ENCODE measurements at places on chromosomes 16 and 17. TPM values are rescaled to one million over a fixed set of nuclear protein-coding genes. Genes with fewer than 3 reads are reported as not detected.

The PRSS33 gene
- total RNA-seq, result not detected

- H3K27me3 ChIP-seq, result no peaks in the 10 kb centered on the region
- no peak for DNase-seq
- no peaks in the 10 kb centered on the region for H3K4me1 ChIP-seq
- no peak overlapping the region for H3K27ac ChIP-seq
- no peak overlapping the region for H3K4me3 ChIP-seq
Observed at GRCh38 chr16:68356249-68356918, 45.6 kb downstream of the PRMT7 start.

DNA sequence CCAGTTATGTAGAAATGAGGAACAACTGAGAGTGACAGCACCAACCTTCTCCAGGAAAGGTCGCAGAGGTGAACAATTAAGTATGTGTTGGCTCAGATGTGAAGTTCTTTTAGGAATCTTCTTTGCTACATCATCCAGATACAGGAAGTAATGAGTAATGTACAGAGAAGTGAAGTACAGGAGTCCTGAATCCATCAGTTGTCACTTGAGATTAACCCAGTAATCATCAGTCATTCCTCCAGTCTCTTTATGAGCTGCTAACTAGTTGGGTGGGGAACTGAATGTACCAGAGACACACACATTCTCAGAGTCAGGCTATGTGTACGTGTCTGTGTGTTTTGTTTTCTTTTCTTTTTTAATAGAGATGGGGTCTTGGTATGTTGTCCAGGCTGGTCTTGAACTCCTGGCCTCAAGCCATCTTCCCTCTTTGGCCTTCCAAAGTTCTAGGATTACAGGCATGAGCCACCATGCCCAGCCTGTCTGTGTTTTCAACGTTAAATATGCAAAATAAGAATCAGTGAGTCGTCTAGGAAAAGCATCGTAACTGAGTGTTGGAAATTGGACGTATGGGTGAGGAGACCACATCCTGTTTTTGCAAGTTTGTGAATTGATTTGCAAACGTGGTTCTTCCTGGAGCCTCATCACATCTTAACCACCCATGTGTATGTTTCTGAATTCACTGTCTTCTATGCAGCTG lies 19.9 kb downstream of the ZNF200 start:
- H3K27me3 ChIP-seq, result peaks cover 32% of the 10 kb centered on the region
- no peak overlapping the region for H3K4me3 ChIP-seq
- no peak overlapping the region for H3K27ac ChIP-seq
- no peak for DNase-seq
- H3K4me1 ChIP-seq, result no peaks in the 10 kb centered on the region
- no peaks in the 10 kb centered on the region for H3K36me3 ChIP-seq

GRCh38 chr16:2963723-2964474 lies at the start of gene KREMEN2:
KREMEN2 (plus strand) TSS chr16:2964275; CDS start chr16:2964521, 246 bp downstream.
- peak; percentile 83 for DNase-seq
- no peaks in the 10 kb centered on the region for H3K27me3 ChIP-seq
- no peak within 1 kb of the TSS for H3K27ac ChIP-seq
- peak within 1 kb of the TSS; percentile 52 for H3K4me3 ChIP-seq
- no peaks in the 10 kb centered on the region for H3K36me3 ChIP-seq

GRCh38 chr17:3551189-3551588 lies 6.4 kb downstream of the TRPV3 start:
- H3K36me3 ChIP-seq, result no peaks in the 10 kb centered on the region
- H3K27me3 ChIP-seq, result no peaks in the 10 kb centered on the region
- H3K27ac ChIP-seq, result no peak overlapping the region
- no peaks in the 10 kb centered on the region for H3K4me1 ChIP-seq
- DNase-seq, result no peak

The GPRC5B gene
- 6.9 TPM for total RNA-seq

- H3K36me3 ChIP-seq, result no peaks in the 10 kb centered on the region
- H3K27ac ChIP-seq, result no peak overlapping the region
- H3K4me1 ChIP-seq, result no peaks in the 10 kb centered on the region
- peak; percentile 82 for DNase-seq
- H3K27me3 ChIP-seq, result peaks cover 37% of the 10 kb centered on the region
Observed at GRCh38 chr17:6666077-6666521, 14.5 kb downstream of the C17orf100 start.

The CDK5R1 gene
- 5.1 TPM for total RNA-seq

DNA sequence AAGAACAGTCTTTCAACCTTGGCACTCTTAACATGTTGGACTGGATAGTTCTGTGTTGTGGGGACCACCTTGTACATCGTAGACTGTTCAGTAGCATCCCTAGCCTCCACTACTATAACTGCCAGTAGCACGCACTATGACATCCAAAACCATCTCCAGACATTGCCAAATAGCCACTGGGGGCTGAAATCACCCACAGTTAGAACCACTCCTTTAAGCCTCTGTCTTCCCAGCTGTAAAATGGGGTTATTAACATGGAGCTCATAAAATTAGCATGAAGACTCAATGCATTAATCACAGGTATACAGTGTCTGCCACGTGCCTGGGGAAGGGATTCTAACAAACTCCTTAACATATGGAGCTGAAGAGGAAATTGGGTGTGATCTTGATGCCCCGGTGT lies 49.7 kb downstream of the LYRM1 start:
- no peaks in the 10 kb centered on the region for H3K36me3 ChIP-seq
- no peaks in the 10 kb centered on the region for H3K27me3 ChIP-seq
- no peaks in the 10 kb centered on the region for H3K4me1 ChIP-seq
- H3K27ac ChIP-seq, result no peak overlapping the region

DNA sequence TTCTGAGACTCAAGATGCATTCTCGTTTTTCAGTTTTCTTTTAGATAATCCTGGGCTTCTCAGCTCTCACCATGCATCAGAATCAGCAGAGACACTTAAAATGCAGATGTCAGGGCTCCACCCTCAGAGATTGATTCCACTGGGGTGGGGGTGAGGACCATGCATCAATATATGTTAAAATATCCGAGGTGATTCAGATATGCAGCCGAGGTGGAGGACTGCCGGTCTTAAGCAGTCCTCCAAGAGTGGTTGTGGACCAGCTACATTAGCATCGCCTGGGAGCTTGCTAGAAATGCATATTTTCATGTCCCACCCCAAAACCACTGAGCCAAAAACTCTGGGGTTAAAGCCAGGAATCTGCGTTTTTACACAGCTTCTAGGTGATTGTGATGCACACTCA lies 501.3 kb downstream of the CDH13 start:
- H3K4me3 ChIP-seq, result no peak overlapping the region
- H3K36me3 ChIP-seq, result no peaks in the 10 kb centered on the region
- no peak for DNase-seq
- H3K4me1 ChIP-seq, result no peaks in the 10 kb centered on the region

GRCh38 chr16:12026741-12027490 lies 50.4 kb downstream of the SNX29 start:
- H3K27me3 ChIP-seq, result no peaks in the 10 kb centered on the region
- no peak overlapping the region for H3K4me3 ChIP-seq
- no peak overlapping the region for H3K27ac ChIP-seq
- H3K36me3 ChIP-seq, result no peaks in the 10 kb centered on the region
- H3K4me1 ChIP-seq, result no peaks in the 10 kb centered on the region

The C16orf96 gene
- not detected for total RNA-seq

- no peak for DNase-seq
- H3K27ac ChIP-seq, result no peak overlapping the region
- H3K27me3 ChIP-seq, result peaks cover 11% of the 10 kb centered on the region
- peak overlapping the region; percentile 48 for H3K4me3 ChIP-seq
- peaks cover 23% of the 10 kb centered on the region for H3K4me1 ChIP-seq
Observed at GRCh38 chr16:19885451-19886072, 914 bp upstream of the GPRC5B start.

DNA sequence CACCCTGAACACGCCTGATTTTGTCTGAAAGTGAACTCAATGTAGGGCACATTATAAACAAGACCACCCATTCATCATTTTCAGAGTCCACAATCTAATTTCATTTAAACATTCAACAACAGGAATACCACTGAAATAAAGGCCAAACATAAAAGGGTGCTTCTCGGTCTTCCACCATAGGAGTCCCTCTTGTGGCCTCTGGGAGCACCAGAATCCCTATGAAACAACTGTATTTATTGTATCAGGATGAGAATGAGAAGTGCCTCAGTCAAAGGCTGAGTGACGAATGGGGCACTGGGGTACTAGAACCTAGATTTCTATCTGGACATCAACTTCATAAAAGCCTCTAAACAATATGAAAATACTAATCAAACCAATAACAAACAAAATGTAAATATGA lies 40.4 kb downstream of the NXPH3 start:
- no peak overlapping the region for H3K4me3 ChIP-seq
- H3K27me3 ChIP-seq, result no peaks in the 10 kb centered on the region
- no peak for DNase-seq
- H3K4me1 ChIP-seq, result peaks cover 11% of the 10 kb centered on the region
- H3K27ac ChIP-seq, result no peak overlapping the region
- H3K36me3 ChIP-seq, result peaks cover 16% of the 10 kb centered on the region

DNA sequence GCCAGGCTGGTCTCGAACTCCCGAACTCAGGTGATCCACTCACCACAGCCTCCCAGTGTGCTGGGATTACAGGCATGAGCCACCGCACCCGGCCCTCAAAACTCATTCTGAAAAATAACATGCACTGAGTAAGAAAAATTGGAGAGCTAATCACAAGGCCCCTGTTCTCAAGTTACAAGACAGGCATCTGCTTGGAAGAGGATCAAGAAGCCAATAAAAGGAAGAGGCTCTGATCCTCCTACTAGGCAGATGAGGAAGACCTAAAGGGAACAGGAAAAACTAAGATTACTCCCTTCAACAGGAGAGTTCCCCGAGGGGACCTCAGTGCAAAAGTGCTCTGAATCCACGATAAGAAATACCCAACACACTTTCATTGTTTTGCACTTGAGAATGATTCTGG lies 18.4 kb downstream of the BLMH start:
- peak overlapping the region; percentile 40 for H3K27ac ChIP-seq
- H3K27me3 ChIP-seq, result no peaks in the 10 kb centered on the region
- no peak overlapping the region for H3K4me3 ChIP-seq

GRCh38 chr17:27741361-27741861 lies 58.9 kb downstream of the NOS2 start:
- no peak overlapping the region for H3K4me3 ChIP-seq
- H3K4me1 ChIP-seq, result no peaks in the 10 kb centered on the region
- DNase-seq, result no peak
- no peaks in the 10 kb centered on the region for H3K36me3 ChIP-seq
- no peaks in the 10 kb centered on the region for H3K27me3 ChIP-seq
- no peak overlapping the region for H3K27ac ChIP-seq

Measured in A673 (cell line).